ENCODE measurements at places on chromosomes 3 and 15.

DNA sequence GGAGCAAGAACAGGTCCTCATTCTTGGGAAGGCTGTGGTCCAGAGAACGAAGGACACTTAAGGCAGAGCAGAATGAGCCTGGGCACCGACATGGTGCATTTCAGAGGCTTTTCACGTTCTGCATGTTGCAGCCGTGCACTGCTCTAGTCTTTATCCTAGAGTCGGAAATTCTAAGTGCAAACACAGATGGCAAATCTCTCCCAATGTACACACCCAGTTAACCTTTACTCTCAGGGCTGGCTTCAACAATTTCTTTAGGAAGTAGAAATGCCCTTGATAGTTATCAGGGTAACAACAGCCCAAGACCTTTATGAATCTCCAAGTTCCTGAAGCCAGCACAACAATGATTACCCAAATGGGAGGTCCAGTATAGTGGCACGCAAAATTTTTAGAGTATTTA lies 39.1 kb upstream of the LRTM1 start:
- DNase-seq = peak; percentile 13

- no peak for DNase-seq
These were observed 15.3 kb downstream of the TTC21A start for GRCh38 chr3:39122813-39123212.

GRCh38 chr3:114128231-114128630 lies 50.6 kb downstream of the DRD3 start:
- DNase-seq = no peak

GRCh38 chr15:95127356-95127755 lies 896.0 kb downstream of the MCTP2 start:
- no peak for DNase-seq

DNA sequence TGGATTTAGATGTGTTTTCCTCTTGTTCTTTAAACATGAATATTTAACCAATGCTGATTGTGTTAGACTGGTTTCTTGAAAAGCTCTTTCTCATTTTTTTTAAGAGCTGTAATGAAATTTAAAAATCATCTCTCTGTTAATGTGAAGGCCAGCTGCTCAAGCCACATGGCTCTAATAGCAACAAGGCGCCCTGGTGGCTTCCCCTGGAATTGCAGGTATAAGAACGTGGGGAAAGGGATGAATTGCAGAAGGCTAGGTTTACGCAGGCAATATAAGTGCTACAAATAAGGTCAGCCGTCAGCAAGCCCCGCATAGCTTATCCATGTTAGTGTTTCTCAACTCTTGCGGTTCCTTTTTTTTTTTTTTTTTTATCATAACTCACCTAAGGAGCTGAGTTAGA lies 108.5 kb downstream of the SAMMSON start:
- no peak for DNase-seq

DNA sequence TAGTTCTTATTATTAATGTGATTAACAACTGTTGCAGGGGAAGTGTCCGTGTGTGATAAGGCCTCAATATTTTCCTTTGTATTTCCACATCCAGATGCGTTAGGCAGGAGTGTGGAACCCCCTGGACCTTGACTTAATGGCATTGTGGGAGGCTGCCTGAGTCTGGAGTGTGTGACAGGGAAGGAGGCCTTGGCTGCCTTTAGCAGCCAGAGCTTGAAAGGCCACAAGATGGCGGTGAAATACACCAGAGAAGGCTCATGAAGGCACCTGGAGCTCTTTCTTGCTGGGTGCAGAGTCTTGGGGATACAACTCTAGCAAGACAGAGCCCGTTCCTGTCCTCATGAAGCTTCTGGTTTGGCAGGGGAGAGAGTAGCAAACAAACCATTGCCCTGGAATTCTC lies 36.9 kb downstream of the POLR2M start:
- DNase-seq = no peak

- peak; percentile 38 for DNase-seq
These were observed 17.1 kb upstream of the EHHADH start for GRCh38 chr3:185270956-185271332.

- DNase-seq = no peak
These were observed 28.6 kb downstream of the IL5RA start for GRCh38 chr3:3081381-3082233.
